ENCODE measurements at places on chromosomes 12 and 14.

- no peak for DNase-seq
Observed at GRCh38 chr14:61836184-61836583, 74.0 kb downstream of the SNAPC1 start.

- DNase-seq, result no peak
Observed at GRCh38 chr12:58901664-58902063, 18.6 kb downstream of the LRIG3 start.

DNA sequence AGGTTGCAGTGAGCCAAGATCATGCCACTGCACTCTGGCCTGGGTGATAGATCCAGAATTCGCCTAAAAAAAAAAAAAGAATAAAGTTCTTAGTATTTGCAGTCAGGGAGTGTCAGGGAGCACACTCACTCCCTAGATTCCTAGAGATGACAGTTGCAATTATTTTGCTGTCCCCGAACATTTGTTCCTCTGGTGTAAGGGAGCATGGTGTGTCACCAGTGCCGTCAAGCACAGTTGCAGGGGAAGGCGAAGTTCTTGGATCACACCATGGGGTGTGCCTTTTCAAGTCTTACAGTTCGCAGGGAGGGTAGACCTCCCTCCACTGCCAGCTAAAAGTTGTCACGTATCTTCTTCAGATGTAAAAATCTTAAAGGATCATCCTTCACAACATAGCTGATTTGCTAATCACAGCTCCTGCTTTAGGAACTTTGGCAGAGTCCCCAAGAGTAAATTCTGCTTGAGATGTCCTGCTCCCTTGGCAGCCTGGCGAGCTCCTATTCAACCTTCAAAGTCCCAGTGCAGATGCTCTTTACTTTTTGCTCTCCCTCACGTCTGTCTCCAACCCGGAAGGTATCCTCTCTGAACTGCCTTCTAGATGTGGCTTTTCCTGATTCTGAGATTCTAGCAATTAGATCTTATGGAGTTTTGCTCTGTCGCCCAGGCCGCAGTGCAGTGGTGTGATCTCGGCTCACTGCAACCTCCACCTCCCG, 11.3 kb downstream of the ACACB start:
- DNase-seq, result no peak

DNA sequence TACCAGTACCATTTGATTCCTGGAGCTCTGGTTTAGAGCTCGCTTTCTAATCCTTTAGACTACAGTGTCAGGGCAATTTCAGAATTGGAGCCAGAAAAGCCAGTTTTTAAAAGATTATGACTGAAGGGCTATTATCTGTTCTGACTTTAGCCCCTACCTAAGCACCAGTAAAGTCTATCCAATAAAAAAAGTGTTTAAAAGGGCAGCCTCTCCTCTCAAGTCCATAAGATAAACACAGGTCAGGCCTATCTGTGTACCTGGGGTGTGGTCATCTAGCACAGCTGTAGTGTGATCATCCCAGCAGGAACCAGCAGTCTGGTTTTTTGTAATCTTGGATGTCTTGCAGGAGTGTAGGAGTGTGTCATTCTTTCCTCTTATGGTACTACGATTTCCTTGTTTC, 6.6 kb downstream of the APPL2 start:
- DNase-seq, result no peak

GRCh38 chr14:30445011-30445793, 113.8 kb upstream of the G2E3 start:
- DNase-seq, result no peak

DNA sequence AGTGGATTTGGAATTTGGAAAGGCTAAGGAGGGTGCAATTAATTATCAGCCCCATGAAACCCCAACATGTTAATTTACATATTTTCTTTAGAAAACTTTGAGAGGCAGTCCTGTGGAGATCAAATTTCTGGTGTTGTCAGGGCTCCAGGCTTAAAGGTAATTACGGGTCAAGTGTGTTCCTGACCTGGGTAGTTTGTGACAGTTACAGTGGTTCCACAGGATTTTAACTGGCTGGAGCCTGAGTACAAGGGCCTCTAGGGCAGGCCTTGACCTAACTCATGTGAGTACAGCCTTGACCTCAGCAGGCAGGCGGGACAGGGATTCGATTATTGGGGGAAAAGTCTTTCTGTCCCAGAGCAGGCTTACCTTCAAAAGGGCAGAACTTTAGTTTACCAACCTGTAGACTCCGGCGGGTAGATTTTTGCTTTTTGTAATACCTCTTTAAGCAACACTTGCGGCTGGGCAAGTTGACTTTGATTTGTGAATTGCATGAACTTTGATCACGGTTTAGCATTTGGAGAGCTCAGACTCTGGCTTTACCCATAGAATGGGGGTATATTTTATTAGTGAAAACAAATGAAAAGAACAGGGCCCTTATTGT, 8.4 kb upstream of the PPTC7 start:
- peak; percentile 19 for DNase-seq

GRCh38 chr12:96197503-96198272, 3.5 kb downstream of the ELK3 start:
- no peak for DNase-seq

- no peak for DNase-seq
Observed at GRCh38 chr12:108126990-108127501, 2.0 kb upstream of the WSCD2 start.

DNA sequence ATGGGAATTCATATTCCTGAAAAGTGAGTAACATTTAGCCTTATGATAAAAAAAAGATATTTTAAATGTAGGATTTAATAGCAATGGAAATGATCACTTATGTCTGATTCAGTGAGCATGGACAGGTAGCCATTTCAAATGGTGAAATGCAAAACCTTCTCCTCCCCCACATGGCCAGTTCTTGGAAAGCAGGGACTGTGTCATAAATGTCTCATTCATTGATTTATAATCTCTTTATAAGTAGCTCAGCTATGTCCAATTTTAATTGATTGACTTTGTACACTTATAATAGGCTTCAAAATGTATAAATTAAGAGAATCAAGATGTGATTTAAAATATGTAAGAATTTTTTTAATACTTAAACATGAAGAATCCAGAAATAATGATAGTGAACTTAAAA, 24.6 kb upstream of the SCFD1 start:
- no peak for DNase-seq

- DNase-seq, result no peak
Observed at GRCh38 chr14:102293781-102294180, 11.2 kb downstream of the MOK start.

GRCh38 chr14:95200404-95200803, 43.1 kb upstream of the DICER1 start:
- DNase-seq, result no peak

All from nephron progenitor cell (in vitro differentiated cells).